ENCODE measurements at places on chromosomes 4 and X. TPM values are rescaled to one million over a fixed set of nuclear protein-coding genes. Genes with fewer than 3 reads are reported as not detected.
A peak's percentile ranks its signal among the peaks of the same experiment; 100 is the strongest.

The PCDH19 gene
- total RNA-seq, result 0.17 TPM

The TMSB15A gene
- total RNA-seq, result 0.15 TPM

The PDGFRA gene
- total RNA-seq, result 0.35 TPM

The ERVMER34-1 gene
- 5.4 TPM for total RNA-seq

The MAGED4 gene
- total RNA-seq, result 31.8 TPM

The SASH3 gene
- not detected for total RNA-seq

The RS1 gene
- total RNA-seq, result 0.17 TPM

The GEMIN8 gene
- total RNA-seq, result 26.7 TPM

The KCTD8 gene
- not detected for total RNA-seq

The ARMCX1 gene
- 28.1 TPM for total RNA-seq

The AWAT2 gene
- not detected for total RNA-seq

The MAGEA12 gene
- total RNA-seq, result not detected

The NOX1 gene
- total RNA-seq, result not detected

DNA sequence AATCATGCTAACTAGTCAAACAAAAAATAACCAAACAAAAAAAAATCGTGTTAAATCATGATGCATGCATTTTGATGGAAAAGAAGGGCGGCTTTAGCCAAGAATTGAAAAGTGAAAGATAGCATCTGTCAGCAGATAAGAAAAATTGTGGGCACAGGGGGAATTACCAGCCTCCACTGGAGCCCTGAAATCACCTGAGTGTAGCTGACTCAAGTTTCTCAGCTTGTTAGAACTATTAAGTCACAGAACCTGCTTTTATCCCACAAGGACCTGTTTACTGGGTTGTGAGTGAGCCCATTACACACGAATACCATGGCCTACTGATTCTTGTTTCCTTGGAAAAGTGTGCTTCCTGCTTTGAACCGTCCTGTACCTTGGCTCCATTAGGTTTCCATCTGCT is 85.2 kb downstream of the COX18 start:
- DNase-seq, result no peak

DNA sequence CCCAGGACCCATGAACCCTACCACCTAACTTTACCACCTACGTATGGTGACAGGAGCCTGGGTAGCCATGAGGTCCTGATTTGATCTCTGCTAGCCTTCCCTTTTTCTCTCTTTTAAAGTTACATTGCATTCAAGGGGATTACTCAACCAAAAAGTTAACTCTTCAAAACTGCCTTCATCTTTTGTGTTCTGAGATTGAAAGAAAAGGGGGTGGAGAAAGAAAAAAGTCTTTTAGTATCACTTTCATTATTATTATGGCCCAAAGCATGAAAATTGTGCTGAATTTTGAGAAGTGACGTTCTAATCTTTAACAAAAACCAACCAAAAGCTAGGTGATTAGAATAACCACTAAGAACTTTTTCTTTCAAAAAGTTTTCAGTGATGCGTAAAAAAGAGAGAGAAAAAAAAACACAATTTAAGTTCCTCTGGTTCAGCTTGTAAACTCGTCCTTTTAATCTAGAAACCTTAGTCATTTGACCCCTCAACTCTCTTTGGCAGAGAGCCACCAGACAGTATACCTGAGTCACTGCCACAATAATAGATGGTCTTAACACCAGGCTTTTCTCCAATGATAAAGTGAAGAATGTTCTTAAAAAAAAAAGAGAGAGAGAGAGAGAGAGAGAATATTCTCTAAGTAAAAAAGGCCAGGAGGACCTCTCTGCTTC is 347.4 kb upstream of the FGF13 start:
- DNase-seq, result peak; percentile 92

DNA sequence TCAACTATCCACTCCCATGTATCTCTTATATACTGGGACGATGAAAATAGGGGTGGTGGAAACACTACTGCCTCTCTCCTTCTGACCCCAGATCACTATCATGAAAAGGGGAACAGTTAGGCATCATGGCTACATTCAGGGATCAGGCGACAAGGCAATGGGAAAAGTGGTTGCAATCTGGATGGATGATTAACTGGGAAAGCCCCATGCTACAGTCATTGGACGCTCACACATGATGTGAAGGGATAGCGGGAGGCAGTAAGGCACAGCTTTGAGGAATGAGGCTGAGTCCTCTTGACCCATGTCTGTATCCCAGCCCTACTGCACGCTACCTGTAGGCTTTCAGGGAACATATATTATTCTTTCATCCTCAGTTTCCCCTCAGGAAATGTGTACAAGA is 10.2 kb downstream of the GASK1B start:
- DNase-seq, result peak; percentile 80

GRCh38 chr4:139866276-139866962 is 200.8 kb downstream of the MGST2 start:
- no peak for DNase-seq

- peak; percentile 91 for DNase-seq
These were observed 247.1 kb upstream of the PITX2 start for GRCh38 chr4:110869862-110870572.

- DNase-seq, result no peak
These were observed 481.1 kb downstream of the STPG2 start for GRCh38 chr4:97662133-97662532.

GRCh38 chr4:76704133-76704881 is 193.6 kb downstream of the SOWAHB start:
- peak; percentile 91 for DNase-seq

GRCh38 chrX:14942341-14942740 is 69.1 kb downstream of the MOSPD2 start:
- no peak for DNase-seq

DNA sequence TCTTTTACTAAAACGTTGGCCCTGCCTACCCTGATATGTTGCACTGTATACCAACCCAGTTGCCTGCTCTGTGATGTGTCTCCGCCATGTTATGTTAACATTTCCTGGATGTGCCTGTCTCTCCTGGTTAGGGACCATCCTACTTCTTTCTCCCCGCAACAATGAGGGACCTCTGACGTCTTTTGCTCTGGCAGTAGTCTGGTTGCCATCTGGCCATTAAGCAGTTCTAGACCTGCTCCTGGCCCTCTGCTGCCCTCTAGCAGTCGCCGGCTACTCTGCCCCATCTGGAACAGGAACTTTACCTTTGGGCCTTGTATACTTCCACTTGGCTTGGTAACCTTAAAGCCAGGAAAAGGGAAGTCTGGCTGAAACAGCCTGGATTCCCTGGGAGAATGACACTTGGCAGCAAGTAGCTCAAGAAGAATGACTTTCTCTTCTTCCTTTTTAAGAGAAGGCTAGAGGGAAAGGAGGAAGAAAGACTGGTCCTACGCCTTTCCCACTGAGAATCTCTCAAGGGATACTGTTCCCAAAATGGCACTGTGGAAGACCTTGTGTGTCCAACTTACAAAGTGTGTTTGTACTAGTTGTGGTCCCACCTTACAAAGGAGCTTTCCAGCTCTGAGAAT is 63.5 kb downstream of the GPC3 start:
- DNase-seq, result peak; percentile 29

DNA sequence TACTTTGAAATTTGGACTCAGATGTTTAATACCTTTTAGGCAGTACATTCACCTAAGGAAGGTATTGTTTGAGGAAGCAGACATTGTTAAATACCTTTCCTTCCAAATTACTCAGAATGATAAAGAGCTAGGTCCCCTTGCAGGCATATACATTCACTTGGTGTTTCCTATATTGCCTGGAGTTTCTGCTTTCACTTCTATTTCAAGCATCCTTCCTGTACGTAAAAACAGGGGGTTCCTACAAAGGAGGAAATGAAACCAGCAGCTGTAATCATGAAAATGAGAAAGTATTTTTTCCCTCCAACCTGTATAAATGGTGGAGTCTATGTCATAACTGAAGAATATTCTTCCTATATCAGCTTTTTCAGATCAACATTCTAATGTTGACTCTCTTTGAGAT is 90.4 kb upstream of the RASGEF1B start:
- no peak for DNase-seq

GRCh38 chr4:55733932-55734331 is 85.7 kb upstream of the EXOC1L start:
- peak; percentile 84 for DNase-seq

DNA sequence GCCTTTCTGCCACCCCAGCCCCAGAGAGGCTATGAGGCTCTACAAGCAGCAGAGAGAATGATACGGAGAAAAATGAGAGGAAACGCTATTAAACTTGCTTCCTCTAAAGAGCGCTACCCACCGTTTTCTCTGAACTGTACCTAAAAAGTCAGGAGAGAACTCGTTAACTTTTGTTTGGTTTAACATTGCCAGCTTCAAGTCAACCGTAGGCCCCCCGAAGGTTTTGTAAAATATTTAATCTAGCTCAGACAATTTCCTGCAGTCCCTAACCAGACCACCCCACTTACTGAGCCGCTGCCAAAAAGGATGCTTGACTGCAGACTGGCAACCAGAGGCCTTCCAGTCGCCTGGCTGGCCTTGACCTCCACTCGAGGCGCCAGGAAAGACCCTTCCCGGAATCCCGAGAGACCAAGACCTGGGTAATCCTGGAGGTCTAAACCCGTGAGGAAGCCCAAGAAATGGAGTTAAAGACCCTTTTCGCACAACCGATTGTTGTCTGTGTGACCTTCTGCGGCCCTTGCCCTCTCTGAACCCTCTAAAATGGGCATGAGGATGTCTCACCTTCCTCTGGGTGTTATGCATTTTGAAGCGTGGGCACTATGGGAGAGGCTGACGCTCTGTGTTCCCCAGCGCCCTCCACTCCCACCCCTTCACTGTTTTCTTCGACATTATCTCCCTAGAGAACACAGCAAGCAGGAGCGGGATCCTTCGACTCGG is 86.3 kb downstream of the BCOR start:
- no peak for DNase-seq

DNA sequence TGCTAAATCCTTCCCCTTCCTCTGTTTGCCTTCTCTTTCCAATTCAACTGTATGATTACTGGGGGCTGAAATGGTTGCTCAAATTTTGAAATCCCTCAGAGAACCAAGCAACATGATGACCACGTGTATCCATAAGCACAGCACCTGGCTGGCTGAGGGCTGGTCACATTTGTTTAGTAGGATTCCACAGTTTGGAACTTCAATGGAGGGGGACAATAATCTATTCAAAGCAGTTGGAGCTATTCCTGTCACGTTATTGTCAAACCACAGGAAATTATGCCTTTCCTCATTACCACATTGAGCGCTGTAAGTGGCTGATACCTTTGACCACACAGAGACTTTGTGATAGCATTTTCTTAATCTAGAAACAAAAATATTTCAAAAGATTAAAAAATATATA is 7.0 kb downstream of the TMSB4X start:
- no peak for DNase-seq

GRCh38 chr4:116755051-116755450 is 330.3 kb downstream of the TRAM1L1 start:
- no peak for DNase-seq

DNA sequence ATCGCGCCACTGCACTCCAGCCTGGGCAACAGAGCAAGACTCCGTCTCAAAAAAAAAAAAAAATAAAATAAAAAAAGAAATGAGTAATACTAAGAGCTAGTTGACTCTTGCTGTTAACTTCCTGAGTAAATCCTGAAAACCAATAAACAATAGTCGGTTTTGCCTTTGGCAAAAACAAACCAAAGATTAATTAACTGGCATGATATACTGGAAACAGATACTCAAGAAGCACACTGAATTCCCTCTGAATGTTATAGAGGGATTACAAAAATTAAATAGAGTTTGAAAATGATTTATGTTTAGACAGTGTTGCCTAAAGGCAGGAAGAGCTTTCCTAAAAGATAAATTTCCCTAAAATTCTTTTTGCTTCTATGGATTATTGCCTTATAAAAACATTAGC is 1702.3 kb downstream of the STIM2 start:
- no peak for DNase-seq

DNA sequence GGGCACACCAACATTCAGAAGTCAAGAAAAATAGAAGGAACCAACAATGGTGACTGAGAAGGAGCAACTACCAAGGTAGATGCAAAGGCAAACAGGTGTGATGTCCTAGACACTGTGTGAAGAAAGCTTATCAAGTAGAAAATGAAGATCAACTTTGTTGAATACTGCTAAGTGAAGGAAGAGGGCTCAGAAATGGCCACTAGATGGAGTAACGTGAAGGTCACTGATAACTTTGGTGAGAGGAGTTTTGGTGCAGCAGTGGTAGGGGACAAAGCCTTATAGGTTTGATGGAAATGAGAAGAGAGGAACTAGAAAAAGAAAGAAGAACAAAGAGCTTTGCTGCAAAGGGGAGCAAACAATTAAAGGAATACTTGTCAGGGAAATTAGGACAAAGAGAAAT is 23.5 kb downstream of the OTC start:
- peak; percentile 7 for DNase-seq

GRCh38 chr4:139300431-139301112 is 733 bp upstream of the NAA15 start:
- DNase-seq, result peak; percentile 68

- peak; percentile 38 for DNase-seq
These were observed 345.1 kb upstream of the TACR3 start for GRCh38 chr4:104064646-104065577.

GRCh38 chr4:1538096-1538410 is 131.8 kb upstream of the NKX1-1 start:
- DNase-seq, result no peak

GRCh38 chr4:107592519-107592918 is 127.5 kb downstream of the PAPSS1 start:
- DNase-seq, result no peak

- no peak for DNase-seq
These were observed 28.7 kb upstream of the IL9R start for GRCh38 chrX:155968791-155969190.
